ENCODE measurements at places on chromosomes 13 and 19. TPM values are rescaled to one million over a fixed set of nuclear protein-coding genes. Genes with fewer than 3 reads are reported as not detected.

Gene TPT1
- total RNA-seq = 2,859 TPM

Gene SULT2A1
- 0.27 TPM for total RNA-seq

Gene PSG3
- not detected for total RNA-seq

Gene A1BG
- 1.2 TPM for total RNA-seq

Gene CYP2F1
- total RNA-seq = not detected

Gene ABHD13
- 4.1 TPM for total RNA-seq

Gene FFAR2
- not detected for total RNA-seq

Gene FPR2
- not detected for total RNA-seq

Gene KISS1R
- 5.9 TPM for total RNA-seq

Gene STAP2
- total RNA-seq = 2.1 TPM

Gene PTGER1
- total RNA-seq = 1.1 TPM

Gene KCNRG
- 2.5 TPM for total RNA-seq

Gene ZNF382
- not detected for total RNA-seq

Gene SLC25A41
- total RNA-seq = 0.93 TPM

Gene DMKN
- total RNA-seq = 246 TPM

Gene PEAK3
- total RNA-seq = not detected

Gene CTXN1
- 56.0 TPM for total RNA-seq

Gene TGFB1
- total RNA-seq = 54.6 TPM

Gene SPTBN4
- total RNA-seq = 4.6 TPM
